ENCODE measurements at places on chromosomes 4 and X. TPM values are rescaled to one million over a fixed set of nuclear protein-coding genes. Genes with fewer than 3 reads are reported as not detected.

- no peaks in the 10 kb centered on the region for H3K4me1 ChIP-seq
- no peak overlapping the region for H3K27ac ChIP-seq
- H3K4me3 ChIP-seq = no peak overlapping the region
Measured at GRCh38 chrX:3584415-3584996, 128.9 kb downstream of the PRKX start.

DNA sequence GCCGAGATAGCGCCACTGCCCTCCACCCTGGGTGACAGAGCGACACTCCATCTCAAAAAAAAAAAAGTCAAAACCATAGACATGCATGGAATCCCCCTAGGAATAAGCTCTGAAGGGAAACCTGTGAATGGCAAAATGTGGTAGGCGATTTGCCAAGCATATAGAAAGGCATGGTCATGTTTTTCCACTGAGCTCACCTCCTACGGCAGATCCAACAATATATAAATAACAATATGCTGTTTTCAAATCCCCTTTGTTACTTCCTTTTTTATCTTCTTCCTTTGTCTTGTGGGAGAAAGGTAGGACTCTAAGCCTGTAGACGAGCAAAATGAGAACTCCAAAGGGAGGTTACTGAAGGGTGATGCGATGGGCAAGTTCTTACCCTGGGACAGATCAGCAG is 219.0 kb downstream of the PALLD start:
- DNase-seq = no peak
- H3K4me1 ChIP-seq = peaks cover 59% of the 10 kb centered on the region
- H3K27ac ChIP-seq = peak overlapping the region; percentile 91
- no peaks in the 10 kb centered on the region for H3K27me3 ChIP-seq
- no peaks in the 10 kb centered on the region for H3K36me3 ChIP-seq
- no peak overlapping the region for H3K4me3 ChIP-seq

- H3K27ac ChIP-seq = no peak within 1 kb of the TSS
- no peaks in the 10 kb centered on the region for H3K27me3 ChIP-seq
- H3K4me1 ChIP-seq = no peaks in the 10 kb centered on the region
- no peaks in the 10 kb centered on the region for H3K36me3 ChIP-seq
- no peak for DNase-seq
Measured at GRCh38 chrX:13569479-13570260, at the start of gene EGFL6. Gene EGFL6 (plus strand): TSS chrX:13569601. CDS start chrX:13569862, 261 bp downstream.

- H3K4me3 ChIP-seq = peak within 1 kb of the TSS; percentile 92
- DNase-seq = peak; percentile 98
- peak within 1 kb of the TSS; percentile 94 for H3K27ac ChIP-seq
- peaks cover 44% of the 10 kb centered on the region for H3K4me1 ChIP-seq
- H3K36me3 ChIP-seq = no peaks in the 10 kb centered on the region
Measured at GRCh38 chr4:125314676-125315575, at the start of gene FAT4. Gene FAT4 (plus strand): TSS chr4:125314955. CDS start chr4:125316412, 1,457 bp downstream.

DNA sequence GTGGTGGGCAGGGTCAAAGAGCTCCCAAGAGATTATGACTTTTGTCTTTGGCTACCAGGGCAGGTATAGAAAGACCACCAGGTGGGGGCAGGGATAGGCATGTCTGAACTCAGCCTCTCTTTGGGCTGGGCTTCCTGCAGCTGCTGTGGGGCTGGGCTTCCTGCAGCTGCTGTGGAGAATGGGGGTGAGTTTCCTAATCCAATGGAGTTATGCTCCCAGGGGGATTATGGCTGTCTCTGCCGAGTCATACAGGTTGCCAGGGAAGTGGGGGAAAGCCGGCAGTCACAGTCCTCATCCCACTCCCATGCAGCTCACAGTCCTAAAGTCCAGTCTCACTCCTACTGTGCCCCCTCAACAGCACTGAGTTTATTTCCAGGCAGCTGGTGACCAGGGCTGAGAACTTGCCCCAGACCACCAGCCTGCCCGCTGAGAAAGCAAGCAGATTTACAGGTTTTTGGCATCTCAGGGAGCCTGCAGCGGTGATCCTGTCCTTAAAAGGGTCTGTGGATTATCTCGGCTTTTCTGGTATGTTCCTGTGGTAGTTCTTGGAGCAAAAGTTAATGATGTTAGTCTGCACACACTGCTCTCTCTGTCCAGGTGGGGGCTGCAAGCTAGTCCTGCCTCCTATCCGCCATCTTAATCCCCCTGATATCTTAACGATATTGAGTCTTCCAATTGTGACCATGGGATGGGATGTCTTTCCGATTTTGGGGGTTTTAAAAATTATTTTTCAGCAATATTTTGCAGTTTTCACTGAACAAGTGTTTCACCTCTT is 133.4 kb downstream of the RTL9 start:
- H3K4me1 ChIP-seq = no peaks in the 10 kb centered on the region
- no peaks in the 10 kb centered on the region for H3K36me3 ChIP-seq
- H3K4me3 ChIP-seq = no peak overlapping the region
- H3K27ac ChIP-seq = no peak overlapping the region
- no peak for DNase-seq

GRCh38 chr4:87974856-87975462 is 555 bp upstream of the SPP1 start:
- H3K4me3 ChIP-seq = no peak overlapping the region
- H3K4me1 ChIP-seq = no peaks in the 10 kb centered on the region
- H3K36me3 ChIP-seq = no peaks in the 10 kb centered on the region
- no peaks in the 10 kb centered on the region for H3K27me3 ChIP-seq
- DNase-seq = no peak

- peaks cover 18% of the 10 kb centered on the region for H3K4me1 ChIP-seq
- H3K4me3 ChIP-seq = no peak overlapping the region
Measured at GRCh38 chr4:74772783-74773182, 21.5 kb downstream of the BTC start.

KANTR gene
- polyA plus RNA-seq = 0.46 TPM

DNA sequence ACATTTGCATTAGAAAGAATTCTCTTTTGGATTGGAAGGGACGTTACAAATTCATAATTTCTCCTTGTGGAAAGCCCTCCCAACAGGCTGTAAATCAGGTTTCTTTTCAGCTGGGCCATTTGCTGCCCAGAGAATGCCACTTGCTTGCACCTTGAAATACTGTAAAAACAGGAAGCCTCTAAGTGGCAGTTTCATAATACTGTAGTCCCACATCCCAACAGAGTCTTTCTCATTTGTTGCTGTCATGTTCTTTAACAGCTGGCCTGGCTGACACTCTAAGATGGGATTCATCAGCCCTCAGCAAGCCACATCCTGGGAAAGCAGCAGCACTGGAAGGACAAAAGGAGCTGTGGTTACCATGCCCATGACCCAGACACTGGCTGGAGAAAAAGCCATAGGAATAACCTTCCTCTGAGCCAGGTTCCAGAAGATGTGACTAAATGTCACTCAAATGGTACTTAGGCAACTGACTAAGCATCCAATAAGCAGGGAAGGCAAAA is 221.9 kb upstream of the MBNL3 start:
- no peak for DNase-seq
- H3K27ac ChIP-seq = no peak overlapping the region
- H3K27me3 ChIP-seq = no peaks in the 10 kb centered on the region
- H3K36me3 ChIP-seq = no peaks in the 10 kb centered on the region
- H3K4me1 ChIP-seq = no peaks in the 10 kb centered on the region
- H3K4me3 ChIP-seq = no peak overlapping the region

DNA sequence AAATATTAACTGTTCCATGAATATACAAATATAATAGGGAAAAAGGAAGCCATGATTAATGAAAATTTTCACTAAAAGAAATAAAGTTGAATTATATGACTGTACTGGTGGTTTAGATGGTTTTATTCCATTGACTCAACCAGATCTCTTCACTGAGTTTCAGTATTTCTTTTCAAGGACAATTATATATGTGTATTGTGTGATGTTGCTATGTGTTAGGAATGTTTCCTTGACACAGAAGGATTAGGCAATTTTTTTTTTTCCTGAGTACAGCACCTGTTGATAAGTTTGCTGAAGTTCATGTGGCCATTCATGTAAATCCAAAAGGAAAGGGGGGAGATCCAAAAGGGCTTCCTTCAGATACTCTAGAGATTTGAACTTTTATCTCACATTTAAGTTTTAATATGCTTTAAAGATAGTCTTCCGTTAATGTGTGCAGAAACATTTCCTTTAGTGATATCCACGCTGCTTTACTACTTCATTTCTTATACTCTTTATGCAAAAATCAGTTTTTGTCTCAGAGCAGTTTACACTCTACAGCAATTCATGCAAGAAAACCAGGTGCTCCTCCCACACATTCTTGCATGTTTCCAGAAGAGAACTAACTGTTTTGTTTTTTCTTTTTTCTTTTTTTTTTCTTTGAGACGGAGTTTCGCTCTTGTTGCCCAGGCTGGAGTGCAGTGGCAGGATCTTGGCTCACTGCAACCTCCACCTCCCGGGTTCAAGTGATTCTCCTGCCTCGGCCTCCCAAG is 249.1 kb downstream of the RPA4 start:
- no peak for DNase-seq
- no peaks in the 10 kb centered on the region for H3K36me3 ChIP-seq
- no peak overlapping the region for H3K27ac ChIP-seq
- H3K4me1 ChIP-seq = no peaks in the 10 kb centered on the region
- no peak overlapping the region for H3K4me3 ChIP-seq

GRCh38 chr4:146095860-146096259 is 79.7 kb upstream of the LSM6 start:
- no peak overlapping the region for H3K4me3 ChIP-seq
- H3K4me1 ChIP-seq = no peaks in the 10 kb centered on the region
- DNase-seq = no peak
- H3K36me3 ChIP-seq = no peaks in the 10 kb centered on the region
- H3K27me3 ChIP-seq = no peaks in the 10 kb centered on the region
- no peak overlapping the region for H3K27ac ChIP-seq

DNA sequence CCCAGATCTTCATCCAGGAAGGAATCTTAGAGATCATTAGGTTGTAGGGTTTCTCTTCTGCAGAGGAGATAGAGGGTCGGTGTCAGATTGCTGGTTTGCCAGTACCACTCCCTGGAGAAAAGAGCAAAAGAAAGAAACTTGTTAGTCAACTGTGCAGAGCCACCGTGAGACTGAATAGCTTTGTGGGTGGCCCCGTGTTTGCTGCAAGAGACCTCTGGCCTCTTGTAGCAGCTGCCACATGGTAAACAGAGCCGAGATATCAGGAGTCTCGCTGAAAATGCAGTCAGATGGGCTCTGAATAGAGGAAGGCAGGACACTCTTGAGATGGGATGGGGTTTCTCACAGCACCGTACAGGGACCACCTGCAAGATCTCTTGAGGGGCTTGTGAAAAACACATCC is 149.7 kb downstream of the PTTG2 start:
- peaks cover 53% of the 10 kb centered on the region for H3K4me1 ChIP-seq
- H3K27me3 ChIP-seq = no peaks in the 10 kb centered on the region
- DNase-seq = no peak
- peaks cover 11% of the 10 kb centered on the region for H3K36me3 ChIP-seq
- H3K4me3 ChIP-seq = no peak overlapping the region
- no peak overlapping the region for H3K27ac ChIP-seq

DNA sequence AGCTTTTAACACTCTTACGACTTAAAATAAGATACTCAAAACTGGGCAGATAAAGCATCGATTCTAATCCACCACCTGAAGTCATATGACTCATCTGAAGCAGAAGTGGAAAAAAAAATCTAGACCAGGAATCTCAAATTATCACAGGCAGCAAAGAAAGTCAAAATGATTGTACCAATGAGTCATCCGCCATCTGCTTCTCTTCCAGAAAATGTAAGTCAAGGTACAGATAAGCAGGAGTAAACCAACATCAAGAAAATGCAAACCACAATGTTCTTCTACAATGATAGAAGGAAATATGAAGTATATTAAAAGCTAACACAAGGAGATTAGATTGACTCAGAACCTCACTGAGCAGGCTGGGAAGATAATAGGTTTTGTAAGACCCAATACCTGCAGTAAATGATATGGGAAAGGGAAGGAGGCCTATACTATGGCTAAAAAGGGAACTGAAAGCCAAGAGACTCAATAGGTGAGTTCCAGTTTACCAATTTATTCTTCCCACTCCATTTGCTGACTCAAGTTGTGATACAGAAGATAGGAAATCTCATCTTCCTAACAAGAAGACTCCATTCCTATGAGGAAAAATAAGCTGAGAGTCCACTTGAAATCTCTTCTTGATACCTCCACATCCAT is 88.4 kb upstream of the TET2 start:
- no peak overlapping the region for H3K27ac ChIP-seq
- no peak for DNase-seq
- no peaks in the 10 kb centered on the region for H3K4me1 ChIP-seq
- H3K4me3 ChIP-seq = no peak overlapping the region

DNA sequence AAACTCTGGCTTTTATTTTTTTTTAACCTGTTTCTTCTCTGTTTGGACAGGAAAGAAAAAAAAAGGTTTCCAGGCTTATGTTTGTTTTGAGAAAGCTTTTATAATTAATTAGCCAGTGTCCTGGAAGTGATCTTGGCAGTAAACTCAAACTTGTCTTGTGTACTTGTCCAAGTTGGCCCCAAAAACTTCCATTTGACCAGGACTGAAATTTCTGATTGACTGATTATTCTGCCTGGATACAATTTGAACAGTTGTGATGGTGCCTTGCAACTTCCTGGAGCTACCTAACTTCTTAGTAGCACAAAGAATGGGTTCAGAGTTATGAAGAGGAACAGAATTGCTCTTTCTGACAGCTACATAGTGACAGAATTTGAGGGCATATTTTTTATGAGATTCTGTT is 62.0 kb downstream of the SLC4A4 start:
- no peak for DNase-seq
- no peaks in the 10 kb centered on the region for H3K27me3 ChIP-seq
- no peak overlapping the region for H3K27ac ChIP-seq
- peaks cover 4% of the 10 kb centered on the region for H3K4me1 ChIP-seq
- no peak overlapping the region for H3K4me3 ChIP-seq

- H3K36me3 ChIP-seq = no peaks in the 10 kb centered on the region
- no peak overlapping the region for H3K27ac ChIP-seq
- H3K4me1 ChIP-seq = no peaks in the 10 kb centered on the region
Measured at GRCh38 chr4:133694416-133694815, 507.2 kb downstream of the PABPC4L start.

GRCh38 chr4:127015667-127016117 is 617.1 kb upstream of the INTU start:
- H3K36me3 ChIP-seq = no peaks in the 10 kb centered on the region
- no peaks in the 10 kb centered on the region for H3K4me1 ChIP-seq
- no peak overlapping the region for H3K4me3 ChIP-seq

DNA sequence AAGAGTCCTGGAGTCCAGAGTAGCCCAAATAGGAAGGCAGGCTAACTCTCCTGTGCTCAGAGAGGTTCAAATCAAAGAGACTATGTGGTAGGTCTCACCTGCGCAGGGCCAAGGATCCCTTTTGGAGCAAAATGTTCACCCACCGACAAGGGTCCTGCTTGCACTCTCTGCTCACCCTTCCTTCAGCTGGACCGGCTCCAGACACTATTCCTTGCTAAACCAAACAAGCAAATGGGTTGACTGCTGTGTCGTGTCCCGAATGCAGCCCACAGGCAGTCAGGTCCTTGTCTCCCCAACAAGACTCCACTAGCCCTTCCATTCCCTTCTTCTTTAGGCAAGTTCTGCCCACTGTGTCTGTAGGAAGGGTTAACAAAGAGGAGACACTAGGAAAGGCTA is 760 bp downstream of the TRMT2B start:
- peak; percentile 63 for DNase-seq
- H3K4me3 ChIP-seq = peak overlapping the region; percentile 51
- H3K36me3 ChIP-seq = no peaks in the 10 kb centered on the region

- H3K4me1 ChIP-seq = no peaks in the 10 kb centered on the region
- no peaks in the 10 kb centered on the region for H3K36me3 ChIP-seq
- H3K4me3 ChIP-seq = no peak overlapping the region
- H3K27ac ChIP-seq = no peak overlapping the region
- no peaks in the 10 kb centered on the region for H3K27me3 ChIP-seq
Measured at GRCh38 chrX:37989304-37989703, 17.0 kb upstream of the SYTL5 start.

Data from sigmoid colon (tissue), 7 donors.